Activated naive CD8-positive, alpha-beta T cell treated with anti-CD3 and anti-CD28 coated beads, Interleukin-2, amount 10 ng/mL, durations not matched to agents 7 days and 5 days (primary cell): ENCODE measurements at places on chromosomes 11 and 22.

DNA sequence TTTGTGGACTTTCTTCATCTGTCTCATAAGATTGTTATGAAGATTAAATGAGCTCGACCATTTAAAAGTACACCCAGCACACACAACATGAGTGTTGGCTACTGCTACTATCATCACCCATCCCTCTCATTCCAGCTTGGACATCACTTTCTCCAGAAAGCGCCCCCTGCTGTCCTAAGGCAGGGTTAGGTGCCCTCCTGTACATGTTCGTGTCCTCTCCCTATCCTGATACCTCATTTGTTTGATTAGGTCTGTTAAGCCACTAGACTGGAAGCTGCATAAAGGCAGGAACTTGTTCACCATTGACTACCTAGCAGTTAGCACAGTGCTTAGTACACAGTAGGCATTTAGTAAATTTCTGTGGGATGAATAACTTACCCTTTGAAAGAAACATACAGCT is 85.5 kb downstream of the ENTHD1 start:
- peaks cover 5% of the 10 kb centered on the region for H3K36me3 ChIP-seq
- H3K27me3 ChIP-seq: peaks cover 17% of the 10 kb centered on the region
- DNase-seq: no peak
- no peak overlapping the region for H3K27ac ChIP-seq

GRCh38 chr22:49271831-49272230 is 555.8 kb downstream of the BRD1 start:
- no peak overlapping the region for H3K27ac ChIP-seq
- no peak overlapping the region for H3K4me3 ChIP-seq
- H3K4me1 ChIP-seq: peaks cover 2% of the 10 kb centered on the region

GRCh38 chr11:10973416-10973815 is 115.6 kb upstream of the ZBED5 start:
- H3K27me3 ChIP-seq: peaks cover 13% of the 10 kb centered on the region
- no peak overlapping the region for H3K27ac ChIP-seq
- H3K4me1 ChIP-seq: no peaks in the 10 kb centered on the region
- no peaks in the 10 kb centered on the region for H3K36me3 ChIP-seq
- no peak overlapping the region for H3K4me3 ChIP-seq

DNA sequence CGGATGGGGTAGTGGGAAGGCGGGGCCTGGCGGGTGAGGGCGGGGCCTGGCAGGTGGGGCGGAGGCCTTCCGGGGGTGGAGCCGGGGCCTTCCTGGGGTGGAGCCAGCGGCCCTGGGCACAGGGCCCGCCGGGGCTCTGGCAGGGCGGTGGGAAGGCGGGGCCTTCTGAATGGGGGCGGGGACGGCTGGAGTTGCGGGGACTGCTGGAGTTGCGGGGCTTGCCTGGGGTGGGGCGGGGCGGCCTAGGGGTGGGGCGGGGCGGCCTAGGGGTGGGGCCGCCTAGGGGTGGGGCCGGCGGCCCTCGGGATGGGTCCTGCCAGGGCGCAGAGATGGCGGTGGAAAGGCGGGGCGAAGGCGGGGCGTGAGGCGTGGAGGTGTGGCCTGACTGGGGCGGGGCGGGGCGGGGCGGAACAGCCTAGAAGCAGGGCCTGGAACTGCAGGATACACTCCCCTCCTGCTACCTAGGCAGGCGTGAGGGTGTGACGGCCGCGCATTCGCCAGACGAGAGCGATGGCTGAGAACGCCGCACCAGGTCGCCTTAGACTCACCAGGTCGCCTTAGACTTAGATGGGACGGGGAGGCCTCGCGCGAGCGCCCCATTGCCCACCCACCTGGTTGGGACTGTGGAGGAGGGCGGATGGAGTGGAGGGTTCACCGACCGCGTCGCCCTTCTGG is 19.3 kb downstream of the RRP7A start:
- peaks cover 16% of the 10 kb centered on the region for H3K4me1 ChIP-seq
- H3K27me3 ChIP-seq: peaks cover 6% of the 10 kb centered on the region
- H3K4me3 ChIP-seq: peak overlapping the region; percentile 70
- no peak overlapping the region for H3K27ac ChIP-seq
- H3K36me3 ChIP-seq: peaks cover 1% of the 10 kb centered on the region

DNA sequence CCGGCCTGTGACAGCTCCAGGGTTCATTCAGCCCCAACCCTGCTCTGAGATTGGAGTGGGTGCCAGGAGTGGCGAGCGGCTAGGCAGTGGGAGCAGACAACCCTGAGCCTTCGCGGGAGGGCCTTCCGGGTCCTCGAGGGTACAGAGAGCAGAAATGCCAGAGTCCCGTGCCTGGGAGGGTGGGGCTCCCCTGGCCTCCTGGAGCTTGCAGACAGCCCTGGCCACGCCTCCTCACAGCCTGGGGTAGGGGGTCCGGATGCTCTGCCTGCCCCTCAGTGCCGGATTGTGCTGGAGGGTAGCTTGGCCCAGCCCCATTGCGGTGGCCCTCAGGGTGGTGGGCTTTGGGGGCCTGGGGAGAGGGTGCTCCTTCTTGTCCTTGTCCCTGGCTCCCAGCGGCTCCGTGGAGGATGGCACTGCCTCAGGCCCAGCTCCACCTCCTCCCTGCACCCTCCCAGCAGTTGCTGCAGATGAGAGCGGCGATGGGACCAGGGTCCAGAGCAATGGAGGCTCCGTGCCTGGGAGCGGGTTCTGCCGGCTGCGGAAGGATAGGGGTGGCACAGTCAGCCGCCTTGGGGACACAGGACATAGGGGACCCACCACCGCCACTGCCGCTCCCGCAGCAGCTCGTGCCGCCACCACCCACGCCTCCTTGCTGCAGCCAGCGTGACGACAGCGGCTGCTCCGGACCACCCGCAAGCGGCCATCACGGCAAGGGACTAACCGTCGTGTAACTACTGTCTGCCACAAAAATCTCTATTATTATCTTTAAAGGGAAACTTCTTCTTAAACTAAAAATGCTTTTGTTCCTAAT is 34.9 kb upstream of the OR10G7 start:
- H3K27ac ChIP-seq: no peak overlapping the region
- peak; percentile 38 for DNase-seq
- peak overlapping the region; percentile 51 for H3K4me3 ChIP-seq
- peaks cover 3% of the 10 kb centered on the region for H3K4me1 ChIP-seq

- no peak for DNase-seq
- peaks cover 15% of the 10 kb centered on the region for H3K4me1 ChIP-seq
- H3K27ac ChIP-seq: no peak overlapping the region
- no peak overlapping the region for H3K4me3 ChIP-seq
- H3K36me3 ChIP-seq: no peaks in the 10 kb centered on the region
These were observed 30.1 kb upstream of the TP53I11 start for GRCh38 chr11:44980533-44981427.

DNA sequence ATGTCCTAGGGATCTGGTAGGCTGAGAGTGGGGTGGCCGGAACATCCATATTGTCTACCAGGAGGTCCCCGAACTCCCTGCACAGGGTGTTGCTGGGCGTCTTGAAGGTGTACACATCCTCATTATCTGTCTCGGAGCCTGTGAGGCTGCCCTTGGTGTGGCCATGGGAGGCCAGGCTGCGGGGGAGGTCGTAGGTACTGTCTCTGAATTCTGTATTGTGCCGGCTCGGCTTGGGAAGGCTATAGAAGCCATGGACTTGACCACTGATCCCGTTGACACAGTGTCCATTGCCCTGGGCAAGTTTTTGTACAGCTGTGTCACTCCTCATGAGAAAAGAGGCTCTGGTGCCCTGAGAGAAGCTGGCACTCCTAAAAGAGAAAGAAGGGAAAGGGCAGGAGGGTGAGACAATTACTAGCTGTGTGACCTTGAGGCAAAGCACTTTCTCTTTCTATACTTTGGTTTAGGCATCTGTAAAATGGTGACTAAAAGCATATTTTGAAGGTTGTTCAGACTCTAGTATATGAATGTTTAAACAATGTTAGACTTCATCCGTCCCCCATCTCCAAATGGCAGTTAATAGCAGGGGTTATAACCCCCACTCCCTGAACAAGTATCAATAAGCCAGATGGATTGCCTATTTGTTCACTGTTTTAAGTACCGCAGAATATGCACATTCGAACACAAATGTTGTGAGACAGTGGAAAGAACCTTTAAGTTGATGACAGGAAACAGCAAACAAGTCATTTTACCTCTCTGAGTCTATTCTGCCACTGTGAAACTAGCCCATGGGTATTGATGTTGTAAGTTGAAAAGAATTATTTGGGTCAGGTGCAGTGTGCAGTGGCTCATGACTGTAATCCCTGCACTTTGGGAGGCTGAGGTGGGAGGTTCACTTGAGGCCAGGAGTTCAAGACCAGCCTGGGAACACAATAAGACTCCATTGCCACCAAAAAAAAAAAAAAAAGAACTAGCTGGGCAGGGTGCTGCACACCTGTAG is 38.3 kb downstream of the USP35 start:
- H3K4me3 ChIP-seq: no peak overlapping the region
- H3K4me1 ChIP-seq: peaks cover 33% of the 10 kb centered on the region
- DNase-seq: no peak
- H3K36me3 ChIP-seq: peaks cover 11% of the 10 kb centered on the region
- no peak overlapping the region for H3K27ac ChIP-seq
- H3K27me3 ChIP-seq: no peaks in the 10 kb centered on the region

DNA sequence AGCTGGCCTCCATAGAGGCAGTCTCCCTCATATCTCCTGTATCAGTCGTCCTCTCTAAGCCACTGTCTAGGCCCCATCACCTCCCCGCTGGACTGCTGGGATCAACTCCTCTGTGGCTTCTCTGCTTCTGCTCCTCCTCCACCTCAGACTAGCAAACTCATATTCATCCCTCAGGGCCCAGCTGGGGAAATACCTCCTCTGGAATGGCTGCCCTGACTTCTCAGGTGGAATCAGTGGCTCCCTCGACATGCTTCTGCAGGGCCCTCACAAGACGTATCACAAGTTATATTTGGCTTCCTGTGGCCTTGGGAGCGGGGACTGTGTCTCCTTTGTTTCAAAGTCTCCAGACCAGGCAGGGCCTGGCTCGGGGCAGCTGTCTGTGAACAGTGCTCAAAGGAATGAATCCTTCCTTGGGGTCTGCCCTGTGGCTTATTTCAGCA is 10.0 kb downstream of the SLC29A2 start:
- H3K4me3 ChIP-seq: no peak overlapping the region
- DNase-seq: no peak
- no peak overlapping the region for H3K27ac ChIP-seq
- H3K4me1 ChIP-seq: no peaks in the 10 kb centered on the region

DNA sequence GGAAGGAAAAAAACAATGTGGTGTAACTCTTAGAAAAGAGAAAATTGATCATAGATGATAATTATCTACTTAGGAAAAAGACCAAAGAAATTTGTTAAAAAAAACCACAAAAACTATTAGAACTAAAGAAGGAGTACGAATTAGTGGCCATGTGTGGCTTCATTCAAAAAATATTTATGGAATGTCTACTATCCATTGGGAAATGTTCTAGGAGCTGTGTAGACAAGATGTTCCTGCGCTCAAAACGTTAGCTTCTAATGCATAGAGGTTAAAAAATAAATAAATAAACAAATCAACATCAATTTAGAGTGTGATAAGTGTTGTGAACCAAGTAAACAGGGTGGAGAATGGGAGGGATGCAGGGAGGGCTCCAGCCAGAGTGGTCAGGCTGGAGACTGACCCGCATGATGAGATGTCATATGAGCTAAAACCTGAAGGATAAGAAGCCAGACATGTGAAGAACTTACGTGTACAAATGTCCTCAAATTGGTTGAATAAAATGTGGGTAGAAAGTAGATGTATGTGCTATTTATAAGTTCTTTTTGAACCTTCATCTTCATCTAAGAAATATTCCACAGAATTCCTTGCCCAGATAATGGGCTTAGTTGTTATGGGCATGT is 4.3 kb upstream of the EXPH5 start:
- H3K27ac ChIP-seq: no peak overlapping the region
- no peak overlapping the region for H3K4me3 ChIP-seq
- no peak for DNase-seq
- H3K27me3 ChIP-seq: peaks cover 47% of the 10 kb centered on the region
- H3K36me3 ChIP-seq: peaks cover 4% of the 10 kb centered on the region
- peaks cover 8% of the 10 kb centered on the region for H3K4me1 ChIP-seq

DNA sequence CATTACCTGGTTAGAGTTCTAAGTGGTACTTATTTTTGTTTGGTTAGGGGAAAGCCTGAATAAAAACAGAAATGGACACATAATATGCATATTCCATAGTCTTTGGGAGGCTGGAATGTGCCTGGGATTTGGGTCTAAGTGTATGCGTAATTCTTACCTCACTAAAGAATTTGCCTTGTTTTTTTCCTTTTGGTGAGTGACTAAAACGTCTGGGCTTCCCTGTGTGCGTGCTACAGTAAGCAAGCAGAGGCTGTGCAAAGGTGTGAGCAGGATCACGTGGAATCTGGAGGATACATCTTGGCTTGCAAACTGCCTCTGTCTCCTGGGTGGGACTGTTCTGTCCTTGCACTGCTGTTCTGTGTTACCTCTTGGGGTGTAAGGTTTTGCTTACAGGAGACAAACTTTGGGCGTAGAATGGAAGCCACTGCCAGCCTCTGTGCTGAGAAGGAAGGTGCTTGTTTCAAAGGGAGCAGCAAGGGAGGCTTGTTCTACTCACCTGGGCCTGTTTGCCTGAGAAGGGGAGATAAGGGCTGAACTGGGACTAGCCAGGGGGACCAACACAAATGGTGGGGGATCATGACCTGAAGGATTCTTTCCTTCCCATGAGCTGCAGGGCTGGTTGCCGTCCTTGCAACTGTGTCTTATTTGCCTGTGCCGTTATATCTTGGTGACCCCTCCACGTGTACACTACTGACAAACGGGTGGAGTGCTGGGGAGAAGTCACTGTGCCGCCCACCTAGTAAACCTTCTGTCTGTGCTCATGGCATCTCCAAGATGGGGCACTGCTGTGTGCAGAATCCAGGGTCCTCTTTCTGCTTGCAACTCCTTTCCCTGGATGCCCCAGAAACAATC is 4.5 kb downstream of the NEAT1 start:
- peaks cover 2% of the 10 kb centered on the region for H3K27me3 ChIP-seq
- H3K36me3 ChIP-seq: peaks cover 58% of the 10 kb centered on the region
- H3K4me1 ChIP-seq: peaks cover 68% of the 10 kb centered on the region
- H3K4me3 ChIP-seq: peak overlapping the region; percentile 100

- no peak overlapping the region for H3K4me3 ChIP-seq
- H3K27ac ChIP-seq: no peak overlapping the region
- no peaks in the 10 kb centered on the region for H3K36me3 ChIP-seq
- peaks cover 16% of the 10 kb centered on the region for H3K27me3 ChIP-seq
- no peak for DNase-seq
These were observed 41.3 kb downstream of the POU2F3 start for GRCh38 chr11:120281143-120281795.

GRCh38 chr22:42357634-42358296 is 74.4 kb downstream of the NFAM1 start:
- H3K4me1 ChIP-seq: no peaks in the 10 kb centered on the region
- DNase-seq: no peak
- H3K36me3 ChIP-seq: no peaks in the 10 kb centered on the region

- no peaks in the 10 kb centered on the region for H3K36me3 ChIP-seq
- H3K4me3 ChIP-seq: no peak overlapping the region
- no peaks in the 10 kb centered on the region for H3K4me1 ChIP-seq
- DNase-seq: no peak
- H3K27ac ChIP-seq: no peak overlapping the region
- no peaks in the 10 kb centered on the region for H3K27me3 ChIP-seq
These were observed 59.9 kb upstream of the CFAP300 start for GRCh38 chr11:101987370-101987769.
